ENCODE measurements at places on chromosomes 1 and 21.

- no peak for DNase-seq
These were observed 23.1 kb upstream of the B3GALNT2 start for GRCh38 chr1:235527196-235527814.

DNA sequence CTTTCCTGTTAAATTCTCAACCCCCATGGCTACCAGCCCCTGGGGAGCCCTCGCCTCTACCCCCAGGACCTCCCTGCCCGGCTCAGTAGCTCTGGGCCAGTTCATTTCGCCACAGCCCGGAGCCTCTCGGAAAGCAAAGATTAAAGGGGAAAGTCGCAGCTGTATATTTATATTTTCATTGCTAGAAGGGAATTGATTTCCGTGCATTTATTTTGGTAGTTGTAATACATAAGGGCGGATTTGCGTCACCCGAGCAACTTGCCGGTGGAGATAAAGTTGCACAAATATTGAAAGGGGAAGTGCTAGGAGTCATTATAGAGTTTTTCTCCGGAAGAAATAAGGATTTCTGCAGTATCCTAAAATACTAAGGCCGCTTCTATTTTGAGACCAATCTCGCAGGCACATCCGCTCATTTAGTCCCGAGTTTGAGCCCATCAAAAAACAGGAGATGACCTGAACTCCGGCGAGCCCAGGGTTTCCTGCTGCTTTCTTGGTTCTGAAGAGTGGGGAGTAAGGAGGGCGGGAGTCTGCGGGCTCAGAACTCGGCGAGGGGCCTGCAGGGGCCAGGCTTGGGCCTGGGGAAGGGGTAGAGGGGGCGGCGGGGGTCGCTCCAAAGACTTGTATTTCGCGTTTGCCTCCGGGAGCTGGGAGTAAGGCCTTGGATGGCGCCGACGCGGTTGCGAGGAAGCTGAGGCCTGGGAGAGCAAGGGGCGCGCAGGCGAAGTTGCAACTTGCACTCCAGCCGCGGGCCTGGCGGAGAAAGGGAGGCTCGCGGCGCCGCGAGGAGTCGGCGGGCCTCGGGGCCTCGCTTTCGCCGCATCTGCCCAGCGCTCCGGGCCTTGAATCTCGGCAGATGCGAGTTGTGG lies 2.5 kb upstream of the HLX start:
- no peak for DNase-seq

- DNase-seq: no peak
These were observed 21.0 kb downstream of the ATF3 start for GRCh38 chr1:212629450-212630157.

DNA sequence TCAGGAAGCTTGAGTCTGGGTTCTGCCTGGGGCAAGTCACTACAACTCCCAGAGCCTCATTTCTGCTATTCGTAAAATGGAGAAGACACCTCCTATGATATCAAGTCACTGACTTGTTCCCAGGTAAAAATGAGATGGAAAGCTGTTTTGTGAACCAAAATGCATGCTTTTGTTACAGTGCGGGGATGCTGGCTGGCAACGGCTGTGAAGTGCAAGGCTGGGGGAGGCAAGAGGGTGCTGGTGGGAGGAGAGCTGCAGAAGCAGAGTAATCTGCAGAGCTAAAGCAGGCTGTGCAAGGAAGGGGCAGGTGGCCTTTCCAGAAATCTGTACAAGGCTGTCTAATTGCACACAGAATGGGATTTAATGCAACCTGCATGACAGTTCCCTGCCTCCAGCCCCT lies 150.9 kb downstream of the CNIH3 start:
- no peak for DNase-seq

GRCh38 chr1:212359794-212360479 lies 54.7 kb downstream of the PACC1 start:
- no peak for DNase-seq

- DNase-seq: no peak
These were observed 39.6 kb upstream of the IRF2BP2 start for GRCh38 chr1:234649432-234650081.

- DNase-seq: no peak
These were observed 141.2 kb downstream of the PGBD5 start for GRCh38 chr1:230284891-230285290.

- no peak for DNase-seq
These were observed 209.0 kb downstream of the DYRK1A start for GRCh38 chr21:37575580-37575979.

DNA sequence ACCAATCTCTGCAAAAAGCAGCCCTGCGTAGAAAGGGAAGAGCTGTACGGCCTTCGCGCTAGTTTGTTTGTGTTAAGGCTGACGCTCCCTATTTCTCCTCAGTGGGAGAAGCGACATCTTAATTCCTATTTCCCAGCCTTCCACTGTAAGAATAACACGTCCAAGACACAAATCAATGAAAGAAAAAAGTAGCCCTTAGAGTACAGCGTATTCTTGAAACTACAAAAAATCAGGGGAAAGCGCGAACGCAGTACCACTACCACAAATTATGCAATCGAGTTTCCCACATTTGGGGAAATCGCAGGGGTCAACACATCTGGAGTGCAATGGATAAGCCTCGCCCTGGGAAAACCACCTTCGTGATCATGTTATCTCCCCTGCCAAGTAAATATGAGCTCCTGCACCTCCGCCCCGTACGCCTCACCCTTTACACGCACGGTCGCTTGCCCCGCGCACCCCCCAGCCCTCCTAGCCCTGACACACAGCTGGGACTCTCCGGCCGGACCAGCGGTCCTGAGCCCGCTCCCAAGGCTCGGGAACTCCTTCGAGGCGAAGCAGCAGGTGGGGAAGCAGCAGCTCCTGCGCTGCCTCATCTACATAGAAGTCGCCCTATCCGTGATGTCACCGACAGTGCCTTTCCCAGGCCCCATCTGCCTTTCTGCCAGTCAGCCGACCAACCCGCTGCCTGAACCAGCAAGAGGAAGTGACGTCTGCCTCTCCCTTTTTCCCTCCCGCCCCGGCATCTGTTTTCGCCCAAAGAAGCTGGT lies 94.7 kb downstream of the PPIAL4G start:
- peak; percentile 92 for DNase-seq

DNA sequence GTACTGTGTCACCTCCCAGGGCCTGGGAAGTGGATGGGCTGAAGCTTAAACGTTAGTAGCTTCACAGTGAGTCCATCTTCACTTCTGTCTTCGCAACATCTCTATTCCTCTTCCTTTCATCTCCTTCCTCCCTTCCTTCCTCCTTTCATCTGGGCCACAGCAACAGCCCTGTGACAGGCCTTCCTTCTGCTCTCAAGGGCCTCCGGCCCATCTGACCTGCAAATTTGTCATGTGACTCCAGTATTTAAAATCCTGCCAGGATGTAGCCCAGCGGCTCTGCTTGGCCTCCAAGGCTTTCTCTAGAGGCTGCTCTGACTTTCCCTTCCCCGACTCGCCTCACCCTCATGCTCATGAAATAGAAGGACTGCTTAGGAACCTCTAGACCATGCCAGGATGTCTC lies 10.9 kb upstream of the BATF3 start:
- no peak for DNase-seq

- no peak for DNase-seq
These were observed 40.7 kb downstream of the NME7 start for GRCh38 chr1:169326956-169327268.

GRCh38 chr1:65079941-65080340 lies 68.1 kb upstream of the AK4 start:
- no peak for DNase-seq

- peak; percentile 23 for DNase-seq
These were observed 4.9 kb upstream of the TTLL10 start for GRCh38 chr1:1168451-1169411.

All from left hindlimb (tissue), 1 donor.